Activated CD4-positive, alpha-beta T cell treated with anti-CD3 and anti-CD28 coated beads for 4 hours (primary cell): ENCODE measurements at places on chromosomes 5 and 9.

DNA sequence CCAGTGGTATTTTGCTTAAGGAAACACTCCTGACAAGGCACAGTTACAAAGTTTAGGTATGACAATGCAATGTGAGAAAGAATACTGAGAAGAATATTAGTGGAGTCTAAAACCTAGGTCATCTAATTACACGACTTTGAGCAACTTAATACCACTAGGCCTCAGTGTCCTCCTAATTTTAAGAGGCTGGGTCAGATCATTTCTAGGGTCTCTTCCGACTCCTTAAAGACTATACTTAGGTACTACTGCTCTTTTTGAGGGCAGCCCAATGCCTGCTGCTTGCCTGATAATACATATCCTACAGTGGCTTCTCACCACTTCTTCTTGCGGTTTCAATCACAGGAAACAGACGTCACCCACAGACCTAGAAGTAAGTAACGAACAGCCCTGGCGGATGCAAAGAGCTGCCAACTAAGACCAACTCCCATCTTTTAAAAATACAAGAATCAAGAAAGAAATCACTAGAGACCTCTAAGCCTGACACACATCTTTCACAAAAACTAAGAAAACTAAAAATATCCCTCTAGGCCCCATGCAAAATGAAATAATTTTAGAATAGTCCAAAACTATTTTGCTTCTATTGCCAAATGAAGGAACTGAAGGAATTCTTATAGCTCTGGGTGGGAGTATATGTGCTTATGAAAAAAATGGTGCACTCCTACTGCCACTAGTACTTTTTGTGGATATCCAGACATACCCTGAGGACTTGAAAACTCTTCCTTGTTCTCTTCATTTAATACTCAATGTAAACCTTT is 13.1 kb downstream of the DIAPH1 start:
- DNase-seq: peak; percentile 64

- no peak for DNase-seq
These were observed 110.0 kb upstream of the ARRDC3 start for GRCh38 chr5:91493086-91493485.

DNA sequence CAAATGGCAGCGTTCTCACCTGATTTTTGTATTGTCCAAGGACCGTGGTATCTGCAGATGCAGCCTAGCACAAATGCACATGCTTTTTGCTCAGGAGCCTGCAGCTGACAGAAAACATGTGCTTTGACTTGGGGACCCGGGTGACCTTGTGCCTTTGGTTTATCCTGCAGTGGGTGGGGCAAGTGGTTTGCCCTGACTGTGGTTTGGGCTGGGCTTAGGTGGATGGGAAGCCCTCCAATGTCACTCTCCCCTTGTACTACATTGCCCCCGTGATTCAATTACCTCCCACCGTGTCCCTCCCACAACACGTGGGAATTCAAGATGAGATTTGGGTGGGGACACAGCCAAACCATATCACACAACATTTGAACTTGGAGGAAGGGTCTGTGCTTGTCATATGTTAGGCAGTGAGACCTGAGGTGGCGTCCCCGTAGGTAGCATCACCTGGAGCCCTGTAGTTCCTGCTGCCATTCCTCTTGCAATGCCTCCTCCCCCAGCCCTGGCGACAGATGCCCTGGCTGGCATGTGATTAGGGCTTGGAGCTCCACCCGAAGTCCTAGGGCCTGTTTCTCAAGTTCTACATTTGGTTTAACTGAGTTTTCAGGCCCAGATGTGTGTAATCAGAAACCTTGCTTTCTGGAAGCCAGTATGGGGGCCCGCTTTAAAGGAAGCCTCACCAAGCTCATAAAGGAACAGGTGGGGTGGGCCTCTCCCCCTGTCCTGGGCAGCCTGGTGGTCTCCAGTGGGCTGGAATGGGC is 2.1 kb downstream of the ANKRD33B start:
- DNase-seq: no peak

DNA sequence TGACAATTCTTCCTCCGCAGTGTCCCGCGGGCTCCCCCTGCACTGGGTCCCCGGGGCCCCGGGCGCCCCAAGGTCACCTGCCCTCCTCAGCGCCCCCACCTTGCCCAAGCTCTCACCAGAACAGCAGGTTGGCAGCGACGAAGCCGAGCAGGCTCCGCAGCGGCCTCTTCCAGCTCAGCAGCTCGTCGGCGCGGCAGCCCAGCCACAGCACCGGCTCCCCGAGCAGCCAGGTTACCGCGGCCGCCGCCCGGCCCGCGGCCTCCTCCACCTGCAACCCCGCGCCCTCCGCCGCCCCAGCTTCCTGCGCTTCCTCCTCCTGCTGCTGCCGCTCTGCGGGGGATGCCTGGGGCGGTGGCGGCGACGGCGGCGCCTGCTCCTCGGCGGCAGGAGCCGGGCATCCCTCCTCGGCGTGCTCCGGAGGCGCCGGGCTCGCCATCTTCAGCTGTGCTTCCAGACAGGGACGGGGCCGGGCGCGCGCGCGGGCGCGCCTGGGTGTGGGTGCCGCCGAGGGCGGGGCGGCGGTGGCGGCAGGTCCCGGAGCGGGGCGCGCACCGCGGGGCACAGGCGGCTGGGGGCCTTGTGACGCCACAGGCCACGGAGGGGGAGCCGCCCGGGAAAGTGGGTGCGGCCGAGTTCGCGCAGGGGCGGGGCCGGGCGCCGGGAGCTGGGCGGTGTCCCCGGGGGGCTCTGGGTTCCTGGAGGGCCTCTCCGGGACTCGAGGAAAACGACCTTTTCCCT is at the start of gene RETREG1:
RETREG1 (minus strand) TSS at position 462 of the 738 bp plus-strand sequence; CDS start at position 436, 26 bp downstream.
- peak; percentile 86 for DNase-seq

- DNase-seq: no peak
These were observed 342.2 kb upstream of the RFX3 start for GRCh38 chr9:3868012-3868411.

DNA sequence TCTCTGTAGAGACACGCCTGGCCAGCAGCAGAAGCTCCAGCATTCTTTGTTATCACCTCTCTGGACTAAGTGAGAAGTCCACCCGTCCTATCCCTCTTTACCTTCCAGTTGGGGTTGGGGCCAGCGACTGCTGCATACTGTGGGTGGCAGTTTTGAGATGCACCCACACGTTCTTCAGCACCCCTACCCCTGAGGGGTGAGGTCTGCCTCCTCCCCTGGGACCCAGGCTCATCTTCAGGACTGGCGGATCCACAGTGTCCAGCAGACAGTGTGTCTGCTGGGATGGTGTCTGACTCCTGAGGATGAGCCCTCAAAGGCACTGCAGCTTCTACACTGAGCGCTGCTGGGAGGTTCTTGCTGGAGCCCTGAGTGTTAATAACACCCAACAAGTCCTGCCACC is 78.8 kb downstream of the GADD45G start:
- no peak for DNase-seq

- DNase-seq: no peak
These were observed 13.5 kb upstream of the GNA14 start for GRCh38 chr9:77661566-77662085.

DNA sequence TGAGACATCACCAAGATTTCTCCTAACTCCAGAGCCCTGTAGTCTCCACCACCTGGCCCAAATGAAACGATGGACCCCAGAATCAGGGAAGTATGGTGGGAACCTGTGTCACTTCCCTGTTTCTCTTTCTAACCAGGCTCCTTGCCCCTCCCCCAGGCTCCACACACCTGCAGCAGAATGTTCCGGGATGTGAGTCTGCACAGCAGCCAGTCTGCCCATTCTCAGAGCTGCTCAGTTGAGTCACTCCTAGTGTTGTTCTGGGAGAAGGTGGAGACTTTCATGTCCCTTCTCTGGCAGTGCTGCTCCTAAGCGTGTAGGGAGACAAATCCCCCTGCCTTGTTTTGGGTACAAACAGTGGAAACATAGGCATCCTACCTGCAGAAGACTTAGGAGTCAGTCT is 76.0 kb upstream of the XPA start:
- no peak for DNase-seq

DNA sequence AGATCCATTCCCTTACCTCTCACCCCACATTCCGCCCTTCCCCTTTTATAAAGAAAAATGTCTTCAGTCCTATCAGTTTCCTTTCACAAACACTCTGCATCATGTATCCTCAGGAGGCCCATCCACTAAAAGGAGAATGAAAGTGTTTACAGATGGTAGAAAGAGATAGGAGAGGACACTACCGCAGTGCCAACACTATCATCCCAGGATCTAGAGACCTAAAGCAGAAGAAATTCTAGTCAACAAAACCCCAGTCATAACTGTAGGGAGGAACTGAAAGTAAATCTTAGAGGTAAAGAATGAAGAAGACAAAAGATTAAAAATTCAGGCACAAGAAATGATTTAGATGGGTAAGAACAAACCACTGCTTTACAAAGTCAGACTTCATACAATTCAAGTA is 114.1 kb downstream of the MLLT3 start:
- DNase-seq: no peak

DNA sequence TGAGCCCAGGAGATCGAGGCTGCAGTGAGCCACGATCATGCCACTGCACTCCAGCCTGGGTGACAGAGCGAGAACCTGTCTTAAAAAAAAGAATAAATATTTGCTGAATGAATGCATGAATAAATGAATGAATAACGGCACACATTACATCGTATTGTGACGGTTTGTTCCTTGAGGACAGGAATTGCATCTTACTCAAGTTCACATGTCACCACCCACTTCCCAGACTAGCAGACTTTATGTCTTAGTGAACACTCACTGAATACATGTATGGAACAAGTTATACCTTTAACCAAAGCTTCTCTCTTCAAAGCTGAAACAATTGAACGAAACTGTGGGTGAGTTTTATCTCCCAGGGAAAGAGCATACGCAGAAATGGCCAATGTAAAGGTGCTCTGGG is 53.2 kb upstream of the TRAF1 start:
- DNase-seq: no peak

- no peak for DNase-seq
These were observed 168.9 kb downstream of the MUSK start for GRCh38 chr9:110837401-110838005.

- no peak for DNase-seq
These were observed 34.6 kb downstream of the RXRA start for GRCh38 chr9:134360897-134361296.

- DNase-seq: no peak
These were observed 60.1 kb downstream of the VCAN start for GRCh38 chr5:83531661-83532060.

DNA sequence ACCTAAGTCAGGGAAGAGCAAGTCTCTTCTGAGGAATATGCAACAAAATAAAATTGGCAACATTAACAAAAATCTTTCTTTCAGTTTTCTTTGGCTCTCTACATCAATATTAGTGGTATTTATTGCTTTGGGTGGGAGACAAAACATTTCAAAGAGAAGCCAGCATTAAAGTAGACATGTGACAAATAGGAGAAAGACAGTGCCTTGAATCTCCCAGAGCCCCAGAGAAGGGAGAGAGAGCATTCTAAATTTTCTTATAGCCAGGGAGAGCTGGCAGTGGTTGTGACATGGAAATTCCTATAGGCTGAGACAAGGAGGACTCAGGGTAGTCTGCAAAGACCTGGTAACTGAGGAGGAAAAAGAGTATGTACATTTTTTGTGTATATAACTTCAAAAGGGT is 79.4 kb upstream of the NREP start:
- DNase-seq: no peak

- DNase-seq: no peak
These were observed 16.1 kb upstream of the PRLR start for GRCh38 chr5:35246411-35246810.

DNA sequence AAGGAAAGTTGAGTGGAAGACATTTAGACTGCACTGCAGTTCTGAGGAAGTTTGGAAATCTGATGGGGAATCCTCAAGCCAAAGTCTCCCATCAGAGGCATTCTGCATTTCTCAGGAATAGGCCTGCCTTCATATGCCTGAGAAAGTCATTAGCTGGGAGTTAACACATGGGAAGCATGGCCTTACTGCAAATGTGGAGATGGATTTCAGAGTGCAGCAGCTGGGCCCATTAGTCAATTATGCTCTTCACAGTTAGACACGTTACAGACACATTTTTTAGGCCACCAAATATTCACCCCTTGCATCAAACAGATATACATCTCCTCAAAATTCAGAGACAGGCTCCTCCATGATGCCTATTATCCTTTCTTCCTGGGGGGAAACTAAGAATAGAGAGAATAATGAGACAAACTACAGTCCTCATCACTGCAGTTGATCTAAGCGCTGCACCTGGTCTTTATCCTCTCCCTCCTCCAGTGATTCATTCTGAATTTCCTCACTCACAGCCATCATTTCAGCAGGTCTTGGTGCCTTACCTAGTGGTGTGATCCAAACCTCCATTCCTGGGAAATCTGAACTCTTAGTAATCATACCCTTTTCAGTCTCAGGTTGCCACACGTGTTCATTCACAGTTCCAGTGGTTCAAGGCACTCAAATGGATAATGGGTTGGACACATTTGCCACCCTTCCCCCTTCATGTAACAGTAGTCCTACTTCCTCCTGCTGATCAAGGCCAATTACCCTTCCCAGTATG is 47.9 kb upstream of the PPP2CA start:
- DNase-seq: no peak

DNA sequence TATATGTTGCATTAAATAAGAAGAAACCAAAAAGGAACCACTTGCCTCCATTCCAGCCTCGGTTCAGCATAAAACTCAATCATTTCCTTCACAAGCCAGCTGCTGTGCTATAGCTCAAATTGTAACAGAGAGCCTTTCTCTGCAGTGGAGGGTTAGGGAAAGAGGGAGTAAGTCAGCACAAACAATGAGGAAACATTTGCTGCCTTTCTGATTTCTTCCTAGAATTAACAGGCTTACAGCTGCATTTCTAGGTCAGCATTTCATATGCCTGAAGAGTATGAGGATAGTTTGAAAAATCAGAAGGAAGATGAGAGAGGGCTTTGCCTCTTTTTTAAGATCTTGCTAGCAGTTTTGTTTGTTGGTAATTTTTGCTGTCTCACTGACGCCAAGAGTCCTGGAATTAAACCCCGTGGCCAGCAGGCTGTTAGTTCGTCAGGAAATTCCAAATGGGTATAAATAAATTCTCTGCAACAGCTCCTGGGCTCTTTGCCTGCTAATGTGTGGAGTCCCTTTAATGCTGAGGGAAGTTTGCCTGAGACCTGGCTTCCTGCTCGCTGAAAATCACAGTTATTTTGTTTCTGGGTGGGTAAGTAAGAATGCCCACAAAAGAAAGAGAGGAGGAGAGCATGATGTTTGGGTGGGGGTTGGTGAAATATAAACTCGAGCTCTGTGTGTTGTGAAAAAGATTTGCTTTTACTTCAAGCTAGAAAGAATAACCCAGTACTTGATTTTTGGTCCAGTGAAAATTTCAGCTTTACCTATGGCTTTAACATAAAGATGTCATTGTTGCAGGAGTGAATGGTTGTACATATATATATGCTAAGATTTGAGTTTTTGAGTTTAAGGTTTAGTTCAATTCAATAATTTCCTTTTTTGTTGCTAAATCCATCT is 148.1 kb upstream of the DMRT1 start:
- DNase-seq: no peak

DNA sequence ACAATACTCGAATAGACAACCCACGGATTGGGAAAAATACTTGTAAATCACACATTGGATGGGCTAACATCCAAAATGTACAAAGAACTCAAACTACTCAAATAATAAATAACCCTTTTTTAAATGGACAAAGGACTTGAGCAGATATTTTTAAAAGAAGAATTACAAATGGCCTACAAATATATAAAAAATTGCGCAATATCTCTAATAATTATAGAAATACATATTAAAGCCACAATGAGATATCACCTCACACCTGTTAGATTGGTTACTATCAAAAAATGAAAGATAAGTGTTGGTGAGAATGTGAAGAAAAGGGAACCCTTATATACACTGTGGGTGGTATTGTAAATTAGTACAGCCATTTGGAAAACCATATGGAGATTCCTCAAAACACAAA is 40.8 kb upstream of the ADAMTS19 start:
- DNase-seq: no peak
